Activated CD4-positive, CD25-positive, alpha-beta regulatory T cell treated with anti-CD3 and anti-CD28 coated beads, Interleukin-2, amount 50 U/mL, for 24 hours (primary cell): ENCODE measurements at places on chromosomes 16 and 17.

DNA sequence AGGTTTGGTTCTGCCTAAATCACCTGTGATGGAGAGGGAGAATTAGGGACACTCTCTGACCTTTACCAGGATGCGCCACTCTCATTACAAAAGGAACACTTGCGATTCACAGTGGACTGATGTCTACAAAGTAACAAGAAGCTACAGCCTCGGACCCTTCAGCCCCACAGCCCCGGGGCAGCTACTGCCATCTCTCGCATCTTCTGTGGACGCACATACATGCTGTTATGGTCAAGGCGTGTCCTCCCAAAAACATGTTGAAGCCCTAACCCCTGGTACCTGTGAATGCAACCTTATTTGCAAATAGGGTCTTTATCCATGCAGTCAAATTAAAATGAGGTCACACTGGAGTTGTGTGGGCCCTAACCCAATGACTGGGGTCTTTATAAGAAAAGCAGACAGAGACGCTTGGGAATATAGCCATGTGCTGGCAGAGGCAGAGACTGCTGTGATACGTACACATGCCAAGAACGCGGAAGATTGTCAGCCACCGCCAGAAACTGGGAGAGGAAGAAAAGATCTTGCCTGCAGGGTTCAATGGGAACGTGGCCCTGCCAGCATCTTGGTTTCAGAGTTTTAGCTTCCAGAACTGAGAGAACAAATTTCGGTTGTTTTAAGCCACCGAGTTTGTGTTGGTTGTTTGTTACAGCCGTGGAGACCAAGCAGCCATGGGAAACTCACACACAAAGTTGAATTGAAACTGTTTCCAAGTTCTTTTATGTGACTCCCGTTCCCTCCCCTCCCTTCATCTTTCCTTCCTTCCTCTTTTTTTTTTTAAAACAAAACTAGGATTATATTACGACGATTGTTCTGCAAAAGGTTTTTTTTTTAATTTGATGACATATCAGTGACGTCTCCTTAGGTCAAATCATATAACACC is 23.1 kb downstream of the ATP2C2 start:
- ATAC-seq: no peak

DNA sequence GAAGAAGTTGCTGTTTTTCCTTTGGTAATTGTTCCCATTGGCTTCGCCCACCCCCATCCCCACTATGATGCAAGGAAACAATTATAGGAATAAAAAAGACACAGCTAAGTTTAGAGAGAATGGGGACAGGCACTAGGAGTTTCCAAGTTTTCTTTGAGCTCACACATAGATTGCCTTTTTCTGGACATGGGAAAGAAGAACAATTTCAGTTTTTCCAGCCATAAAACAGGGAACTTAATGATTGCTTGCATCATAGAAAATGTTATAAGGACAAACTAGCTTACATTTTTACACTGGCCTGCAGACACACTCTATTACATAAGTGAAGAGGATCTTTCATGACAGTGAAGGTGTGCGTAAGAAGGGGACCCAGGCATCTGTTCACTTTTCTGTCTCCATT is 142.3 kb upstream of the ZFHX3 start:
- no peak for ATAC-seq

DNA sequence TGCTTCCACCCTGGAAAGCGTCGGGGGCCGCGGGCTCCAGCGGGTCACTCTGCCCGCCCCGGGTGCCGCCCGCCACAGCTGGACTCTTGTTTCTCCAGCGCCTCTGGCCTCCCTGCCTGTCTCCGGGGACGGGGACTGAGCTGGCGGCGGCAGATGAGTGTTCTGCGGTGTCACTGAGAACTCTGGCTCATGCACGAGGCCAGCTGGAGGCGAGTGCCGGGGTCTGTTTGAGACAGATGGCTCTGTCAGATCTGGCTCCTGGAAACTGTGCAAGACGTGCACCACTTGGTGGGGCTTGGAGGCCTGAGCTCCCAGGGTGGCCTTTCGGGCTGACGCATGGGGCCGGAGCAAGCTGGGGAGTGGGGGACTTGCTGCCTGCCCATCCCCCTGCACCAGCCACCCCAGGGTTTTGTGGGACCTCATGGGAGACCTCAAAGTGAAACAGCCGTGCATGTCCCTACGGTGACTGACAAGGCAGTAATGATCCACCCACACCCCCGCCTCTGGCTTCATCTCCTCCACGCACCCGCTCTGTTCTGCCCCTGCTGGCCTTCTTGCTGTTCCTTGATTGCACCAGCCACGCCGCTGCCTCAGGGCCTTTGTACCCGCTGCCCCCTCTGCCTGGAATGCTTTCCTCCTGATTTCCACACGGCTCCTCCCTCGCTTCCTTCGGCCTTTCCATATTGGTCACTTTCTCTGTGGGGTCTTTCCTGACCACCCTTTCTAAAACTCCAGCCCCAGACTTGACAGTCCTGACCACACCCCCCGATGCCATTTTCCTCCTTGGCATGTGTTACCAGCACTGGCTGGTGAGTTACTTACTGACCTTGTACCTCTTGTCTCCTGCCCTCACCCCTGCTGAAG is 174.9 kb upstream of the CIBAR2 start:
- ATAC-seq: no peak

GRCh38 chr17:81967533-81968395 is 6.8 kb upstream of the NOTUM start:
- peak; percentile 96 for ATAC-seq

DNA sequence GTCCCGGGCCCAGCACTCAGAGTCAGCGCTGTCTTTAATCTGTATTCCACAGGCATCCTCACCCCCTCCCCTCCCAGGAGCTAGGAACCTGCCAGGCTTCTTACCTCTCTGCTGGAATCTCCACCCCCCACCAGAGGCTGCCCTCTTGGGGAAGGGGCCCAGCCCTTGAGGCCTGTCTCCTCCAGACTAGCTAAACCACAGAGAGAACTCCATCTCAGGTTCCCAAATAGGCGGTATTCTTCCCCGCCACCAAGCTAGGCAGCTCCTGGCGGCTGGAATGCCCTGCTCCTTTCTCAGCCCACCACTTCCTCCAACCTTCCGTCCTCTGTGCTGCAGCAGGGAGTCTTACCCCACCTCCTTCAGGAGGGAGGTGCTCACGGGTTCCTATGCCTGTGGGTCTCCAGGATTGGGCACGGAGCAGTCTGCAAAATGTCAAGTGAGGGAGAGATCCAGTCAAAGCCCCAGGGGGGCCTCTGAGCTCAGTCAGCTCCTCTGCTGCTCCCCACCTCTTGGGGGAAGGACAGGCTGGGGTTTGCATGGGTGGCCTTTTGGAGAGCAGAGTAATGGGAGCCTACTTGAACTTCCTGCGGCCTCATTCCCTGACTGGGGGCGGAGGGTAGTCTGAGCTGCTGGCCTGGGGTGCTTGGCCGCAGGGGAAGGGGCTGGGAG is 55.7 kb downstream of the SREBF1 start:
- no peak for ATAC-seq

DNA sequence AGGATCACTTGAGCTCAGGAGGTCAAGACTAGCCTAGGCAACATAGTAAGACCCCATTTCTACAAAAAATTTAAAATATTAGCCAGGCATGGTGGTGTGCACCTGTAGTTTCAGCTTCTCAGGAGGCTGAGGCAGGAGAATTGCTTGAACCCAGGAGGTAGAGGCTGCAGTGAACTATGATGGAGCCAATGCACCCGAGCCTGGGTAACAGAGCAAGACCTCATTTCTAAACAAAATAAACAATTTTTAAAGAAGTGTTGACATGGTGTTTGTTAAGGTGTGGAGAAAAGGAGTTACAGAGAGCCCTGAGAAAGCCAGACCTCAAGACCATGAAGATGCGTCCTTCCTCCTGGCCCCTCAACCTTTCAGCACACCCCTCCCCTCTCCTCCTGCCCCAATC is 37.6 kb upstream of the C1QL1 start:
- no peak for ATAC-seq

DNA sequence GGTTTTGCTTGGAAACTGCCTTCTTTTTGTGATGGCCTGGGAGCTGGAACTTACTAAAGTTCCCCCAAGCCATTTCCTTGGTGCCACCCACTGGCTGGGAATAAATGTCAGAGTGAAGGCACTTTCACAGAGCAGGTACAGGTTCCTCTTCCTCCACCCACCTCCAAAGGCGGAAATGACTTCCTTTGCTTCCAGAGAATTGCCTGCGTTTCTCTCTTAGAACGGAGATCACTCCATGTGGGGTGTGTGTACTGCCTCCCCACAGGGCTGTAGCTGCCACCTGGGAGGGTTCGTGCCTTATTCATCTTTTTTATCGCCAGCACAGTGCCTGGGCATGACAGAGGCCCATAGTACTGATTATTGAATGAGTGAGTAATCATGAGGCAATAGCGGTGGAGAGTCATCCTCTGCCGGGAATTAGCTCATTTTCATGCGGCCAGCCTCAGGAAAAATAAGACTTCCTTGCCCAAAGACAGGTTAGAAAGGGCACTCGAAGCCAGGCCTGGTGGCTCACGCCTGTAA is 32.2 kb upstream of the HAS3 start:
- no peak for ATAC-seq

GRCh38 chr17:5862395-5862794 is 207.8 kb upstream of the WSCD1 start:
- no peak for ATAC-seq

GRCh38 chr17:45929344-45929743 is 35.0 kb downstream of the MAPT start:
- no peak for ATAC-seq
